ENCODE measurements at places on chromosomes 13 and 19.

DNA sequence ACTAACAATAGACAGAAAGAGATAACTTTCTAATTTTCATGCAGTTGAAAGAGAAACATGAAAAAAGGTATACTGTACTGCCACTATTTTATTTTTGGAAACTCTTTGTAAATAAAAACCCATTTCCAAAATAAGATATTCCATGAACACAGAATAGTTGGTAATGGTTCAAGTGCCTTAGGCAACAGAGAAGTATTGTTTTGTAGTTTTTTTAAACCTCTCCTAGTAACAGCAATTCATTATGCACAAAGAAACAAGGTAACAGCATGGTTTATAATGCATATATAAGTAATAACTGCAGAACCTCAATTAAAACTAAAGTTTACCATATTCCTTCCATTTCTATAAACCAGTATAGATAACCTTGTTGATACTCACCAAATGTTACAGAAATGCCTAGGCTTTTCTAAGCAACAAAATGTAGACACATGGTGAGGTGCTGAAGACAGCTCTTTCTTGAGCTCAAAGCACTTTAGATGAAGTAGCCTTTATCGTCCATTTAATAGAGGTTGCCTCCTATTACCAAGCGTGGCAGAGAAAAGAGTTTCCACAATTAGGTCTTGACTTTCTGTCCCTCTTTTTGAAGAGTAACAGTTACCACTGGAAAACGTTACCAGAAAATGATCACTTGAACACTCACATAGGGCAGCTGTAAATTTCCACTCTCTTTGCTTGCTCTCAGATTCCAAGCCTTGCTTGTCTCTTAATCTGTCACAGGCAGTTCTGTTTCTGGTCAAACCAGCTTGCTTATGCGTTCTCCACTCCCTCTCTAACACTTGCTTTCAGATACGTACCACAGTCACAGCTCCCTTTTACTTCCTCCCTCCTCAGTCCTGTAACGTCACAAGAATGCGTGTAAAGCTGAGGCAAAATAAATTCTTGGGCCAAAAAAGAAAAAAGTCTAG, 42.9 kb downstream of the CAB39L start:
- no peak for DNase-seq

DNA sequence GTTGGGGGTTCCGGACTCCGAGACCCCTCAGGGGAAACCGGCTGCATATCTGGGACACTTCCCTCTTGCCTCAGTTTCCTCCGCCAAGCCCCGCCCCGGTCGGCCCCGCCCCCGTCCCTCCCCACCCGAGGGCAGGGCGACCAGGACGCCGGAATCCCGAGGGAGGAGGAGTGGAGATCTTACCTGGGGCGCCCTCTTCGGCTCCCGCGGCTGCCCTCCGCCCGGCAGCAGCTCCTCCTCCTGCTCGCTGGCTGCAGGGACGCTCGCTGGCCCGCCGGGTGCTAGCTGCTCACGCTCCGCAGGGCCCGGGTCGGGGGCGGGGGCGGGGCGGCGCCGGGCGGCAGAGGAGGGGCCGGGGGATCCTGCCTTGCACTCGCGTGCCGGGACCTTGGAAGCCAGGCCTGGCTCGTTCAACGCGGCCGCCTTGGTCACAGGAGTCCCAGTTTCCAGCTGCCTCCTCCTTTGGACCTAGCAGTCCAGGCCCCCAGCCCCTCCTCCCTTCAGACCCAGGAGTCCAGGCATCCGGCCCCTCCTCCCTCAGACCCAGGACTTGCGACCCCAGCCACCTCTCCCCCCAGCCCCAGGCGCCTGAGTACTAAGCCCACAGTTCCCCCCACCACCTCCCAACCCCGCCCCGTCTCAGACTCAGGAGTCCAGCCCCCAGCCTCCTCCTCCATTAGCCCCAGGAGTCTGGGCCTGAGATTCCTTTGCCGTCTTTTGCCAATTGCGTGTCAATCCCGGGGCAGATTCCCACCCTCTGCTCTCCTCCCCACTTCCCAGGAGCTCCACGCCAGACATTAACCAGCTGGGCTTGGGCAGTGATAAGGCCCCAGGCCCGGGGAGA, at the start of gene NTF4:
NTF4 (minus strand) TSS at position 51 of the 844 bp plus-strand sequence. CDS start 2,821 bp downstream, outside the sequence.
- no peak for DNase-seq

DNA sequence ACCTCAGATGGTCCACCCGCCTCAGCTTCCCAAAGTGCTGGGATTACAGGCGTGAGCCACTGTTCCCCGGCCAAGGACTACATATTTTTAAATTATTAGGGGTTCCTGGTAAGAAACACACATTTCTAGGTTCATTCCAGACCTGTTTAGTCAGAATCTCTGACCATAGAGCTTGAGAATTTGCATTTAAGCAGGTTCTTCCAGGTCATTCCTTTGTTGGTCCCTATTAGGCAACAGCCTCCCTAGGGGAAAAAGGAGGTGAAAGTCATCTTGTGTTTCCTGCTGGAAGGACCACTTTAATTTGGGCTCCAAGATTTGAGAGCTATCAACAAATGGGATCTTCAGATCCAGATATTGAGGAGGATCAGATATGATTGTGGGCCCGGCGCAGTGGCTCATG, 16.3 kb downstream of the S1PR2 start:
- DNase-seq: no peak

GRCh38 chr19:3132971-3133792, 2.7 kb upstream of the GNA15 start:
- DNase-seq: peak; percentile 89

GRCh38 chr19:31838163-31838815, 489.1 kb upstream of the TSHZ3 start:
- DNase-seq: no peak

GRCh38 chr19:56107626-56108351, 13.3 kb downstream of the ZNF787 start:
- no peak for DNase-seq

DNA sequence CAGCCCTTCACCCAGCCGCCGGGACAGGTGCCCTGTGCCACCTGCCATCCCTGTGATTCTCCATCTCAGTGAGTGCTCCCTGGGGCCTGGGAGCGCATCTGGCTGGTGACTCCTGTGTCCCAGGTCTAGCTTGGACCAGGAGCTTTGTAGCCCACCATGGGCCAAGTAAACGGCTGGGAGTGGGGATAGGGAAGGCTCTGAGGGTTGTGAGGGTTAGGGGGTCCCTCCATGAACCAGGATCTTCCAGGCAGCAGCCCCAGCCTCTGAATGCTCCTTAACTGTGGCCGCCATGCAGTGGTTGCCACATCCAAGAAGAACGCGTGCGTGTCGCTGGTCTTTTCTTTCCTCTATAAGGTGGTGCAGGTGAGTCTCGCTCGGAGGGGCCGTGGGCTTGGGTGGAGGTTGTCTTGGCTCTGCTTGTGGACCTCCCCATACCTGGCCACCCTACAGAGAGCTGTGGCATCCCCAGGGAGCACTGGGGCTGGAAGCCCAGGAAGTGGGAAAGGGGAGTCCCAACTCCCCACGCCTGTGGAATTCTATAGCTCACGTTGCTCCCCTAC, 8.4 kb downstream of the AP1M1 start:
- DNase-seq: no peak

GRCh38 chr19:8673276-8673891, 25.2 kb downstream of the ACTL9 start:
- DNase-seq: no peak

GRCh38 chr13:42834946-42835345, 53.6 kb downstream of the FAM216B start:
- DNase-seq: no peak

- no peak for DNase-seq
These were observed 41.2 kb downstream of the PEX11G start for GRCh38 chr19:7447648-7448047.

DNA sequence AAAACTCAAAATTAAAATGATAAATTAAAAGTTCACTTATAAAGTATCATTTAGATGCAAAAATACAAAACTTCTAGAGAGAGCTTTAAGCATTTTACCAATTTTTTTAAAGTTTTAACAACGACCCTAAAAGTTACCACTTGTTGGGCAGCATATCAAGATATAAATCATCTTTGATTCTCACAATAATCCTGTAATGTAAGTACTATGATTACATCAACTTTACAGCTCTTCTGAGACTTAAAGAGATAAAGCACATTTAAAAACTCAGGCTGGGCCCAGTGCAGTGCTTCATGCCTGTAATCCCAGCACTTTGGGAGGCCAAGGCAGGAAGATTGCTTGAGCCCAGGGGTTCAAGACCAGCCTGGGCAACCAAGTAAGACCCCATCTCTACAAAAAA, 202.7 kb upstream of the GPC6 start:
- no peak for DNase-seq

GRCh38 chr19:12527034-12527836, 24.0 kb downstream of the ZNF564 start:
- DNase-seq: no peak

DNA sequence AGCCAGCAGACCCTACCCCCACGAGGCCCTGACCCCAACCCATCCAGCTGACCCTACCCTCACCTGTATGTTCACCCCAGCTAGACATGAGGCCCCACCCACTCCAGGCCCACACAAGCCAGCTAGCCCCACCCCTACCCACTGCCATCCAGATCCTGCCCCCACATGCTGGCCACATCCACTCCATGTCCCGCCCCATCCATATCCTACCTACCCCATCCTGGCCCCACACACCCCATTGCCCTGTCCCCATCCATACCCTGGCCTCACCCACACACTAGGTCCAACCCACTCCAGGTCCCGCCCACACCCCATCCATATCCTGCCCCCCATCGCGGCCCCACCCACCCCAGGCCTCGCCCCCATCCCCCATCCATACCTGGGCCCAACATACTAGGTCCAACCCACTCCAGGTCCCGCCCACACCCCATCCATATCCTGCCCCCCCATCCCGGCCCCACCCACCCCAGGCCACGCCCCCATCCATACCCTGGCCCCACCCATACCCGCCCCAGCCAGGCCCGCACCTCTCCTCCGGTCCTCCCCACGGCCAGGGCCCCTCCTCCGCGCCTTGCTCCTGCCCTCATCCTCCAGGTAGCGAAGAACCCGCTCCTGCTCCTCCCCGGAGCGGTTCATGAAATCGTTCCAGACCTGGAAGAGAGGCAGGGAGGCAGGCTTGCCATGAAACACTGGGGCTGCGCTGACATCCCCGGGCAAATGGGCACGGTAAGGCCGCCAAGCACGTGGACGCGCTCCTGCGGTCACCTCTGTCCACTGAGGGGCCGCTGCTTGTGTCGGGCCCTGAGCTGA, 7.2 kb downstream of the RNU6-9 start:
- no peak for DNase-seq

- DNase-seq: no peak
These were observed 8.0 kb upstream of the DHRS12 start for GRCh38 chr13:51811920-51812451.

GRCh38 chr13:97189928-97190327, 32.2 kb upstream of the MBNL2 start:
- no peak for DNase-seq

DNA sequence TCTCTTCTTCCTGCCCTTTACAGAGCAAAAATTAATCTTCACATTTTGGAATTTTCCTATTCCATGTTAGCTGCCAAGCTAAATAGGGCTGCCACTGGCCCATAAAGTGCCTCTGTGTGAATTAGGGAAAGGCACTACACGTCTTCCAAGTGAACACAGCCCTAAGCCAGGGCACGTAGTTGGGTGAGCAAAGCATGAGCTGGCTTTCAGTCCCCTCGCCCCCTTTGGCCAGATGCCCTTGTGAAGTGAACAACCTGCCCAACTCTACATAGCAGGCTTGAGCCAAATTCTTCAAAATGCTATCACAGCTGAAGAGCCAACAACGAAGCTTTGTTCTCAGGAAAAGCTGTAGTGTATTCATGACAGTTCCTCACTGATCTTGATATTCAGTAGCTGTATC, 213.1 kb downstream of the OXGR1 start:
- no peak for DNase-seq

DNA sequence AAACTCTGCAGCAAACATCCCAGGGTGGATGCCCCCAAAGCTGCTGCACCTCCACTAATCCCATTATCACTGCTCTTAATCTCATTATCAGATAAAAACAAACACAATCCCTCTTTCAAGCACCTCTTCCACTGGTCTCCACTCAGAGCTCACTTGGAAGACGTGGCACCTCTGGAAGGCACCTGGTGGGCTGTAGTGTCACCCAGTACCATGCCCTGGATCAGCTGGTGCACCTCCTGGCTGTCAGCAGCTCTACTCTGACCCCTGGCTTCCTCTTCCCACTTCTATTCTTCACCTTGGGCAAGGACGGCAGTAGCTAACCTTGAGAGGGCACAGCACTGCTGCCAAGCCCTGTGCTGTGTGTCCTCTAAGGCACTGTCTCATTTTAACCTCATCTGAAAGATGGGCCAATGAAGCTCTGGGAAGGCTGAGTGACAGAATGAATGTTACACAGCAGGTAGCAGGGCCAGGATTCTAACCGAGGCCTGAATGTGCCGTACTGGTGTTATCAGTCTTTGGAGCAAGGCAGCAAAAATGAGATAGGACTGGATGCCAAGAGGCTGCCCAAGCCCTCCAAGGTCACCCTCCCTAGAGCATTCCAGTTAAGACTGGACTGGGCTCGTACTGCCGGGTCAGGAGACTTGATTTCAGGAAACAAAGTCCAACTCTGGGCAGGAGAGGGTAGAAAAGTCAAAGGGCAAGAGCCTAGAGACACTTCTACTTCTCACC, 7.4 kb downstream of the BRD4 start:
- DNase-seq: no peak

GRCh38 chr19:35447606-35448469, at the start of gene FFAR2:
Gene FFAR2, plus strand, starts transcription at chr19:35448257. Its CDS starts 1,458 bp downstream, at chr19:35449715.
- DNase-seq: no peak

GRCh38 chr13:78659450-78659730, 435 bp upstream of the OBI1 start:
- no peak for DNase-seq

DNA sequence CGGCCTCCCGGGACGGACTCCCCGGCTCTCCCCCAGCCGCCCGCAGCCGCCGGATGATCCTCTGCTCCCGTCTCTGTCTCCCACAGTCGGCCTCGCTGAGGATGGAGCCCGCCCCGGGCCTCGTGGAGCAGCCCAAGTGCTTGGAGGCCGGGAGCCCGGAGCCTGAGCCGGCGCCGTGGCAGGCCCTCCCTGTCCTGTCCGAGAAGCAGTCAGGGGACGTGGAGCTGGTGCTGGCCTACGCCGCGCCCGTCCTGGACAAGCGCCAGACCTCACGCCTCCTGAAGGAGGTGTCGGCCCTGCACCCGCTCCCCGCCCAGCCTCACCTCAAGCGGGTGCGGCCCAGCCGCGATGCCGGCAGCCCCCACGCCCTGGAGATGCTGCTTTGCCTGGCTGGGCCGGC, 6.8 kb downstream of the ADAT3 start:
- no peak for DNase-seq

GRCh38 chr13:34006011-34006410, 188.1 kb downstream of the RFC3 start:
- DNase-seq: no peak

GRCh38 chr13:79194727-79195126, 211.3 kb downstream of the RBM26 start:
- no peak for DNase-seq
